ENCODE measurements at places on chromosomes 1 and 21. TPM values are rescaled to one million over a fixed set of nuclear protein-coding genes. Genes with fewer than 3 reads are reported as not detected.
A peak's percentile ranks its signal among the peaks of the same experiment; 100 is the strongest.

DNA sequence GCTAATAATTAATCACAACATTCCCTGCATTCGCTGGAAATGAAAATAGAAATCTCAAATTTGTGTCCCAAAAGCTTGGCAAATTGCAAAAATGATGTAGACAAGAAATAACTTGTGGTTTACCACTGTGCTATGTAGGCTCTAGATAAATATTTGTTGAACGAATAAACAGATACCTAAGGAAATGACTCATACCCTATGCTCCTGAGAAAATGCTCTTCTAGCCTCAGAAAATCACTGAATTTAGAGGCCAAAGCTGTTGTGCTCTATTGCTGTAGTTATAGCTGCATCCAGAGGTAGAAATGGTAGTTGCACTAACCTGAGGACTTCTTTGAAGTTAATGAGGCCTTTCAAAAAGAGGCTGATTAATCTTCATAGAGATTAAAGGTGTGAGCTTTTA lies 142.0 kb upstream of the ZNHIT6 start:
- H3K4me3 ChIP-seq = no peak overlapping the region
- no peaks in the 10 kb centered on the region for H3K36me3 ChIP-seq
- ATAC-seq = no peak

GRCh38 chr1:162550925-162551324 lies 10.6 kb upstream of the UAP1 start:
- H3K27ac ChIP-seq = peak overlapping the region; percentile 62
- no peak for ATAC-seq
- H3K4me1 ChIP-seq = peaks cover 5% of the 10 kb centered on the region
- no peaks in the 10 kb centered on the region for H3K27me3 ChIP-seq
- no peak overlapping the region for H3K4me3 ChIP-seq
- H3K36me3 ChIP-seq = no peaks in the 10 kb centered on the region

DNA sequence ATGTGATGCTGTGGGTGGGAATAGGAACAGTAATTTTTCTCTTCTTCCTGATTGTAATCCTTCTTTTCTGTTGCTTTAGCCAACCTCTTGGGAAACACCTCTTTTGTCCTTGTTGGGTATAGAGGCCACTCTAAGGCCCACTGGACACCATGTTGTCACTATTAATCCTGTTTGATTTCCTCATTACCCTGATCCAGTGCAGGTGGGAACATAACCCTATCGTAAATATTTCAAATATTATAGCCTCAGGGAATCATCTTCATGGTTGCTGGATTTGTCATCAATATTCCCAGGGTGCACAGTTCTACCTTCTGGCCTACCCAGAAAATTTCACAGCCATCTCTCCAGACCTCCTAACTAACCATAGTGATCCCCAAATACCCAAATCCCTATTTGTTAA lies 27.9 kb upstream of the SLC6A9 start:
- no peak overlapping the region for H3K4me3 ChIP-seq
- H3K27me3 ChIP-seq = no peaks in the 10 kb centered on the region
- peaks cover 4% of the 10 kb centered on the region for H3K4me1 ChIP-seq
- ATAC-seq = no peak

S100B gene
- 27.7 TPM for total RNA-seq
